ENCODE measurements at places on chromosomes 6 and 20.

- DNase-seq: no peak
- H3K36me3 ChIP-seq: no peaks in the 10 kb centered on the region
- peaks cover 85% of the 10 kb centered on the region for H3K4me1 ChIP-seq
- H3K27me3 ChIP-seq: no peaks in the 10 kb centered on the region
- H3K27ac ChIP-seq: peak overlapping the region; percentile 99
Observed at GRCh38 chr6:17700421-17701416, 6.0 kb downstream of the NUP153 start.

DNA sequence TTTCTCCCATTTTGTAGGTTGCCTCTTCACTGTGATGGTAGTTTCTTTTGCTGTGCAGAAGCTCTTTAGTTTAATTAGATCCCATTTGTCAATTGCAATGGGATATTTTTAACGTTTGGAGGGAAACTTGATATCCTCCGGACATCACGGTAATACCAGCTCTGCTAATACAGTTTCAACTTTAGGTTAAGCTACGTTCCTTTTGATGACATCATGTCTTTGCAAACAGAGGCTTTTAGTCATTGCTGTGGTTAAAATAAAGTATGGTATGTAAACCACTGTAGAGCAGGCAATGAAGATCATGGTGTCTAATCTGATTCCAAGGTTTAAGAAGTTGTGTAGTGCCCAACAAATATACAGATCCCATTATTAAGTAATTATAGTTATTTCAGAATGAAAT lies 168.0 kb upstream of the CHD6 start:
- H3K4me3 ChIP-seq: no peak overlapping the region
- no peaks in the 10 kb centered on the region for H3K4me1 ChIP-seq
- peaks cover 29% of the 10 kb centered on the region for H3K27me3 ChIP-seq

GRCh38 chr20:42532831-42533230 lies 656.9 kb downstream of the PTPRT start:
- no peak overlapping the region for H3K4me3 ChIP-seq
- no peak for DNase-seq
- H3K36me3 ChIP-seq: no peaks in the 10 kb centered on the region
- H3K27ac ChIP-seq: no peak overlapping the region

DNA sequence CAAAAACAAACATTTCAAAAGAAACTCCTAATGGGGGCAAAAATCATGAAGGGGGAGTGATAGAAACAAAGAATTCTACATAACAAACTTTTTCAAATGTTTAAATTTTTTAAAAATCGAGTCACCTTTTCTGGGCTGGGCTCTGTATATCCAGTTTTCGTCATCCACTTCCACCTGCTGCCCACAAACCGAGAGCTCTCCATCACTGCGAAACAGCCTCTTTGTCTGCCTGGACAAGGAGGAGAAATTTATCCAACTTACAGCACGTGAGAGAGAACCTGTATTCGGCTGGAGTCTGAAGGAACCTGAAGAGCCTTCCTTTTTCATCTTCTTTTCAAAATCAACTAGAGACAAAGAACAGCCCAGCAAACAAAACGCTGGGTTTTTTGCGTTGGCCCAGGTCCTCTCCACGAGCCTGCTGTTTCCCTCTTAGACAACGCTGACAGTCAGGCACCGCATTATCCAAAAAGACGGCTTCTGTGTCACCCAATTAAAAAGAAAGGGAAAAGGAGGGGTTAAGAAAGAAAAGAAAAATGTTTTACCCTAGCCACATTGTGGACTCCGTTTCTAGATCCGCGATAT lies 72.4 kb upstream of the NHSL1 start:
- no peak for DNase-seq
- H3K36me3 ChIP-seq: no peaks in the 10 kb centered on the region
- H3K4me1 ChIP-seq: peaks cover 34% of the 10 kb centered on the region
- H3K27ac ChIP-seq: peak overlapping the region; percentile 86
- peak overlapping the region; percentile 67 for H3K4me3 ChIP-seq

DNA sequence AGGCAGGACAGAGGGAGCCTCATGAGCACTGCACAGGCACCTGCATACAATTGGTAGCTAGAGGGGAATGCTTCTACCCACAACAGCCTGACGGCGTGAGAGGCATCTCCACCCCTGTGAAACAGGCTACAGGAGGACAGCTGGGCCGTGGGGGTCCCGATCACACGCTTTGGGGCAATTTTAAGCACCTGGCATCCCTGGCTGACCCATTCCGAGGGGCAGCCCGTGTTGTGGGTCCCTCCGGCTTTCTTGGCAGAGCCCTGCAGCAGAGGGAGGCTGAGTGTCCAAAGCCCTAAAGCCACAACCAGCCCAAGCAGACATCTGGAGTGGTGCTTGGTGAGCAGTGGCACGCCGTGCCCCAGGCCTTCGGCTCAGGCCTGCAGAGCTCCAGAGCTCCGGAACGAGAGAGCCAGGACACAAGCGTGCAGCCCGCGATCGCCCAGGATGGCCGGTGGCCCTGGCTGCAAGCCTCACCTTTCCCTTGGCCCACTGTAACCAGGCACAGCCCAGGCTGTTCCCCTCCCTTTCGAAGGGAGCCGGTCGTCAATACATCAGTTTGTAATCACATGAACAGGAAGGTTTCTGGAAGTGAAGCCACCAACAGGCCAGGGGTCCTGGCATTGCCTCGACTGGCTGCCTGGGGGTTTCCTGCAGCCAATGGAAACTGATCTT lies 81.4 kb downstream of the DLL1 start:
- H3K4me3 ChIP-seq: no peak overlapping the region
- H3K4me1 ChIP-seq: no peaks in the 10 kb centered on the region
- no peak for DNase-seq

DNA sequence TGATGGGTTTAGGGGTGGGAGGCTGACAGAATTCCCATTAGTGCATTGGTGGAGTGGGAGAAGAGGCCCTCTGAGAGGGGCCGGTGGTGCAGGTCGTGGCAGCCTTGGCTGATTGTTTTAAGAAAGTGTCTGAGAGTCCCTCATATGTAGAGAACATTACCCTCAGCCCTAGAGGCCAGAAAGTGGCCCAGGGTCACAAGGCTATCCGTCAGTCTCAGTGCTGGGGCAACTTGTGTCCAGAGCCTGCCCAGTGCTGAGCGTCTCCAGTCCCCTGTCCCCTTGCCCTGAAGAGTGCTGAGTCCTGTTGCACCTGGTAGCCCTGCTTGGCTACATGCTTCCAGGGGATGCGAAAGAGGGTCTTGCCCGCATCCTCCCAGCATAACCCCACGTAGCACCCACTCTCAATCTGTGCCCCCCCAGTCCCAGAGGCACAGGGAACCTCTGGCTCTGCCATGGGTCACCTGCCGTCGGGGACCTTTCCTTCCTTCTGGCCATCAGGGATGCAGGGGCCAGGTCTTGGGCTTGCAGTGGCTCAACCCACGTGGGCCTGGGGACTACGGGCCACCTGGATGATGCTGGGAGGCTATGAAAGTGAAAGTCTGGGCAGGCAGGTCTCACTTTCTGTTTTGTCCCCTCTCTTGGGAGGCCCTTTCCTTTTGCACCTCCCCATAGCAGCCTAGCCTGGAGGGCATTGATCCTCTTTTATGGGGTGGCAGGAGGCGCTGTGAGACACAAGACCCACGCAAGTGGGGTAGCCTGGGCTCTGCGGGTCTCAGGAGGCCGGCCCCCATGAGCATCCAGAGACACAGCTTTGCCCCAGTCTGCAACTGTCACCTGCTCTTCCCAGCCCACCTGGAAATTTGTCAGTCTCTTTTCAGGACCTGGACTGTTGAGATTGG lies 12.2 kb downstream of the DUSP15 start:
- H3K27ac ChIP-seq: no peak overlapping the region
- DNase-seq: no peak
- H3K27me3 ChIP-seq: peaks cover 82% of the 10 kb centered on the region
- peaks cover 20% of the 10 kb centered on the region for H3K4me1 ChIP-seq
- no peak overlapping the region for H3K4me3 ChIP-seq
- no peaks in the 10 kb centered on the region for H3K36me3 ChIP-seq

GRCh38 chr20:18985551-18985950 lies 172.0 kb downstream of the SCP2D1 start:
- no peak overlapping the region for H3K27ac ChIP-seq
- H3K36me3 ChIP-seq: no peaks in the 10 kb centered on the region
- H3K4me1 ChIP-seq: no peaks in the 10 kb centered on the region
- DNase-seq: no peak

- no peaks in the 10 kb centered on the region for H3K36me3 ChIP-seq
- H3K4me3 ChIP-seq: no peak overlapping the region
- H3K27me3 ChIP-seq: no peaks in the 10 kb centered on the region
- no peak for DNase-seq
- peaks cover 46% of the 10 kb centered on the region for H3K4me1 ChIP-seq
Observed at GRCh38 chr20:23136893-23137745, 51.0 kb upstream of the CD93 start.

DNA sequence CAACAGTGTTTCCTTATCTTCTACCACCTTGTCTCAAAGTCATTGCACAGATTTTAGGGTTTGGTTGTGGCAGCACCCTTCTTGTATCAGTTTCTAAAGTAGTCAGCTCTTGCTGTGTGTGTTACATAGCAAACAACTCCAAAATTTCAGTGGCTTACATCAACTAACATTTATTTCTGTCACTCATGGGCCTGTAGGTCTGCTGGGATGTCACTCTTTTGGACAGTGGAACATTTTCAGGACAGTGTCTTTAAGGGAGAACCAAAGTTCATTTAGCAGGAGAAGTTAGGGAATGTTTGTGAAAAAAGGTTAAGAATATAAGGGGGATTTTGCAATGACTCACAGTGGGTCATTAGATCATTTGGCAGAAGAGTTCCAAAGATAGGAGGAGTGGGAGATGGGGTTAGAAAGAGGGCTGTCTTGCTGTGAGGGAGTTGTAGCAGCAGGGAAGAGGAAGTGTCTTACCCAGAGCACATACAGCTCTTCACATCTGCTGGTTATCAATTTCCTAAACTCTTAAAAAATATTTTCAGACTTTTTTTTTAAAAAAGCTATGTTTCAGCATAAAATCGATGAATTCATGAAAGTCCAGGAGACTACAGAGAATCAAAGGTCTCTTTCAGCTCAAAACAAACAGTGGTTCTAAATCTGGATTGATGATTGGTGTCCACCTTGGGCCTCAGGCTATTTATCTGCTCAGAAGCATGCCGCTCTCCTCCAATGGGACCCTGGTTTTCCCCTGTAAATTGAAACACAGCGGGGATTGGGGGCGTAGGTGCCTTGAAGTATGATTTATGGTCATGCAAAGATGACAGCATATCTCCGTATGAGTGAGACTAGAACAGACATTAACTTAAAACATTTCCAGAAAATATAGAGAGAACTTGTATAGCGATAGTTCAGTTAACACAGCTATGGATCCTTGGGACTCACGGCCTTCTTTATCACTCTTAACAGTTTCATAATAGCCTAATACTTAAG lies 117.3 kb downstream of the B3GAT2 start:
- H3K36me3 ChIP-seq: no peaks in the 10 kb centered on the region
- DNase-seq: no peak
- H3K4me3 ChIP-seq: no peak overlapping the region
- H3K4me1 ChIP-seq: peaks cover 5% of the 10 kb centered on the region
- H3K27me3 ChIP-seq: no peaks in the 10 kb centered on the region

- H3K4me3 ChIP-seq: no peak overlapping the region
- DNase-seq: no peak
- H3K36me3 ChIP-seq: no peaks in the 10 kb centered on the region
- H3K27me3 ChIP-seq: no peaks in the 10 kb centered on the region
- H3K27ac ChIP-seq: no peak overlapping the region
Observed at GRCh38 chr6:42530751-42531150, 33.1 kb upstream of the UBR2 start.

DNA sequence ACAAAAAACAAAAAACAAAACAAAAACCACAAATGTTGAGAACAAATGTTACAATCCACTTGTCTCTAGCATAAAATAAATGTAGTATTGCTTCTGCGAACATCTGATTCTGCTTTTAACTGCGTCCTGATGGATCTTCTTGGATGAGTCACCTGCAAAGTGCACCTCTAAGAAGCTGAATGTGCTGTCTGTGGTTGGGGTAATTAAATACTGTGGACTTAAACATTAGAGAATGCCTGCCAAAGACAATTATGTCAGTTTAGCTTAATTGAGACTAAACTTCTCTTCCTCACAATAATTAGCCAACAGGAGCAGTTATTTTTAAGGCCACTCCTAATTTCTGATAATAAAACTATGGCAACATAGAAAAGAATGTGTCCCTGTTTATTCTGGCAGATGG lies 253.4 kb downstream of the PHACTR1 start:
- no peaks in the 10 kb centered on the region for H3K27me3 ChIP-seq
- H3K36me3 ChIP-seq: no peaks in the 10 kb centered on the region
- DNase-seq: no peak
- peaks cover 36% of the 10 kb centered on the region for H3K4me1 ChIP-seq

DNA sequence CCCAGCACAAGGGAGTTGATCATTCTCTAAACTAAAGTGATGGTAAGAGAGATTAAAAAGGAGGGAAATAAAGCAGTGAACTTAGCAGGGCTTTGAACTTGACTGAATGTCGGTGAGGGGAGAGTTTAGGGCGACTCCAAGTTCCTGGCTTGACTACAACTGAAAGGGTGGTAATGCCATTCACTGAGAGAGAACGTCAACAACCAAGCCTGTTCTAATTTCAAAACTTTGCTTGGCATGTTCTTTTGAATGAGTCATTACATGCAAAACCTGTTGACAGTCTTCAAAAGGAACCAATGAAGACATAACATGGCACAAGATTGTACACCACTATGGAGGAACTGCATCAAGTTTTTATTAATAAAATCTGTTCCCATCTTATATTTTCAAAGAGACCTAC lies 10.3 kb upstream of the MYB start:
- H3K27ac ChIP-seq: no peak overlapping the region
- H3K27me3 ChIP-seq: peaks cover 19% of the 10 kb centered on the region
- H3K4me1 ChIP-seq: no peaks in the 10 kb centered on the region
- no peaks in the 10 kb centered on the region for H3K36me3 ChIP-seq
- no peak overlapping the region for H3K4me3 ChIP-seq

DNA sequence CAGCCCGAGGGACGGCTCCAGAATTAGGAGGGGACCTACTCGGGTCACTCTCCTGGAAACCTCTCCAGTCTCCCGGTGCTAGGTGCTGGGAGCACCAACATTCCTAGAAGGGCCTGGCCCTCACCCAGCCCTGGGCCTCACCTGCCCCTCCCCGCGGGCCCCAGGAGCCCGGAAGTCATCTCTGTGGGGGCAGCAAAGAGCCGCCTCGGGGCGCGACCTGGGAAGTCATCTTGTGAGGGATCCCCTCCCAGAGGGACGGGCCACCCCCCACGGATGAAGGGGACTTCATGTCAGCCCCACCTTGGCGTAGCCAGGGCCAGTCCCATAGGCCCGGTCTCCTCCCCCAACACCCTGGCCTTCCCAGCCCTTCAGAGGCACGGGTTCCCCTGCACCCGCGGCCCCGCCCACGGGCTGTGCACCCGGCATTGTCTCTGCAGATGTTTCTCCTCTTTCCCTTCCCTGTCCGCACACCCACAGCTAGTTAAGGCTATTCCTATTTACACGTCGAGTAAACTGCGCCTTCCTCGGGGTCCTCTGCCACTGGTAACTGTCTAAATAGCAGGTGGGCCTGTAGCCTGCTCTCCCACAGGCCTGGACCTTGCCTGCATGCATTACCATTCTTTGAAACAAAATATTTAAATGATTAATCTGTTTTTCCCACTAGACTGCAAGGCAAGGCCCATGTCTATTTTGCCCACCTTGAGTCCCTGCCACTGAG lies 896 bp upstream of the RNASET2 start:
- H3K27ac ChIP-seq: peak overlapping the region; percentile 90
- H3K4me3 ChIP-seq: peak overlapping the region; percentile 94
- no peaks in the 10 kb centered on the region for H3K36me3 ChIP-seq
- peak; percentile 66 for DNase-seq
- no peaks in the 10 kb centered on the region for H3K27me3 ChIP-seq

- no peak overlapping the region for H3K4me3 ChIP-seq
- peaks cover 40% of the 10 kb centered on the region for H3K4me1 ChIP-seq
- DNase-seq: no peak
- peaks cover 23% of the 10 kb centered on the region for H3K36me3 ChIP-seq
- H3K27ac ChIP-seq: peak overlapping the region; percentile 29
- no peaks in the 10 kb centered on the region for H3K27me3 ChIP-seq
Observed at GRCh38 chr20:9375221-9375681, 139.1 kb upstream of the LAMP5 start.

All from left ventricle myocardium inferior (tissue), 1 donor.